ENCODE measurements at places on chromosomes 7 and 10. TPM values are rescaled to one million over a fixed set of nuclear protein-coding genes. Genes with fewer than 3 reads are reported as not detected.

The LRRC72 gene
- not detected for total RNA-seq

The MPP7 gene
- total RNA-seq, result 14.0 TPM

The HOXA11 gene
- not detected for total RNA-seq

The FAM25A gene
- total RNA-seq, result 25.8 TPM

The GPR141 gene
- total RNA-seq, result 1.7 TPM

The KBTBD2 gene
- total RNA-seq, result 70.3 TPM

The TFPI2 gene
- total RNA-seq, result 2.6 TPM

The CHAT gene
- total RNA-seq, result not detected

The LRRN3 gene
- total RNA-seq, result 2.5 TPM

The VWDE gene
- total RNA-seq, result 3.1 TPM

The SPACDR gene
- not detected for total RNA-seq

The HOXA1 gene
- total RNA-seq, result not detected

The GDF2 gene
- total RNA-seq, result not detected

The ADARB2 gene
- total RNA-seq, result 0.10 TPM

The ZPBP gene
- not detected for total RNA-seq

The AGMO gene
- total RNA-seq, result 0.41 TPM

The SFTPA1 gene
- not detected for total RNA-seq

The ZNF33A gene
- 37.7 TPM for total RNA-seq

The SUN3 gene
- total RNA-seq, result not detected

The IDI2 gene
- total RNA-seq, result not detected

The FLNC gene
- 1,540 TPM for total RNA-seq

The LIPM gene
- not detected for total RNA-seq

All from tongue (tissue), 3 donors.